CD4-positive, alpha-beta T cell treated with Interleukin-10 for 1 hour (primary cell): ENCODE measurements at places on chromosomes 11 and 22.
A peak's percentile ranks its signal among the peaks of the same experiment; 100 is the strongest.

DNA sequence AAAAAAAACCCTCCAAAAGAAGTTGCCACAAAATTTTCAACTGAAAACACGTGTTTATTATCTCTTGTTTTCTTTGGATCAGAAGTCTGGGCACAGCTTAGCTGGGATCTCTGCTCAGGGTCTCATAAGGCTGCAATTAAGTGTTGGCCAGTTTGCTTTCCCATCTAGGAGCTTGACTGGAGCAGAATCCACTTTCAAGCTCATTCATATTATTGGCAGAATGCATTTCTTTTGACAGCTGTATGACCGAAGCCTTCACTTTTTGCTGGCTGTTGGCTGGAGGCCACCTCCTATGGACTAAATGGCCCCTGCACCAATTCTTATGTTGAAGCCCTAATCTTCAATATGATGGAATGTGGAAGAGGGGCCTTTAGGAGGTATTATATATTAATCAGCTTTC, 139.6 kb downstream of the DDX10 start:
- no peak for DNase-seq

GRCh38 chr11:85845124-85845631, 10.0 kb upstream of the CCDC83 start:
- DNase-seq = no peak

GRCh38 chr11:118912742-118913410, 12.8 kb downstream of the BCL9L start:
- peak; percentile 45 for DNase-seq

DNA sequence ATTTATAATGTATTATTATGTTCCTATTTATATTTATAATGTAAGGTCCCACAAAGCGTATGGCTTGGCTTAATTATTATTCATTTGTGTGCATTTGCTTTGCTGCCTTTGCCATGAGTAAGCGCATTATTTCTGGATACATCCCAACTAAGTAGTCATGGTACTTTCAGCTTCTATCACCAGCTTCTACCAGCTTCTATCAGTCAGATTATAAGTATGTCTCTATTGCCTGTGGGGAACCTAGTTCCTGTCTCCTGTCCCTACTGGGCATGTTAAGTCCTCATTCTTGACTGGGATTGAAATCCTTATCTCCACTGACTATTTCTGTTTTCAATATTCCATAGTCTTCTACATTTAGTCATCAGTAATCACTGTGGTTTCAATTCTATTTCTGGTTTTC, 33.5 kb upstream of the OR10W1 start:
- no peak for DNase-seq

- DNase-seq = peak; percentile 45
These were observed 164.4 kb upstream of the ZBED5 start for GRCh38 chr11:11022125-11022730.
